Foreskin keratinocyte (primary cell): ENCODE measurements at places on chromosomes 7 and 10. TPM values are rescaled to one million over a fixed set of nuclear protein-coding genes. Genes with fewer than 3 reads are reported as not detected.

The ENKUR gene
- 0.04 and 0.07 TPM in 2 replicates for total RNA-seq

The ZNF727 gene
- 0.25 TPM in 1 of 2 replicates, not detected in the other for total RNA-seq

The NEBL gene
- total RNA-seq = 0.17 and 0.32 TPM in 2 replicates

The ARHGAP22 gene
- total RNA-seq = 5.2 and 7.1 TPM in 2 replicates

The LIPM gene
- 0.11 TPM in 1 of 2 replicates, not detected in the other for total RNA-seq

The UCN3 gene
- total RNA-seq = not detected in 2 replicates

The PDE6C gene
- total RNA-seq = not detected in 2 replicates

The TEX36 gene
- not detected in 2 replicates for total RNA-seq

The CHST3 gene
- total RNA-seq = 23.0 and 23.9 TPM in 2 replicates

The WEE2 gene
- total RNA-seq = not detected in 2 replicates

- DNase-seq = no peak
These were observed 1.0 kb downstream of the ACSL5 start for GRCh38 chr10:112374724-112375541.

- DNase-seq = no peak
These were observed 110.2 kb downstream of the ELAPOR2 start for GRCh38 chr7:86949052-86949778.

GRCh38 chr10:47143072-47143471 lies 156.9 kb upstream of the GDF10 start:
- DNase-seq = no peak

DNA sequence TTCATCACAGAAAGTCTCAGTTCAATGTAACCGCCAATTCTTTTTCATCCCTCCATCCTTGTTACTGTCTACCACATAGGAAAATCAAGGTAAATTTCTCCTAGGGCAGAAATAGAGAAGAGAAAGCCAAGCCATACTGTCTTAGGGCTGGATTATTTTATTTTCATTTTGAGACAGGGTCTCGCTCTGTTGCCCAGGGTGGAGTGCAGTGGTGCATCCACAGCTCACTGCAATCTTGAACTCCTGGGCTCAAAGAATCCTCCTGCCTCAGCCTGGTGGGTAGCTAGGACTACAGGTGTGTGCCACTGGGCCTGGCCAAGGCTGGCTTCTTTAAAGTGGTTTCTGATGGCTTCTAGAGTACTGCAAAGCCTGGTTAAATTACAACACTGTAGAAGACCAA lies 181.7 kb downstream of the SRPK2 start:
- no peak for DNase-seq

- DNase-seq = no peak
These were observed 272.3 kb downstream of the CNTNAP2 start for GRCh38 chr7:146388928-146389327.

DNA sequence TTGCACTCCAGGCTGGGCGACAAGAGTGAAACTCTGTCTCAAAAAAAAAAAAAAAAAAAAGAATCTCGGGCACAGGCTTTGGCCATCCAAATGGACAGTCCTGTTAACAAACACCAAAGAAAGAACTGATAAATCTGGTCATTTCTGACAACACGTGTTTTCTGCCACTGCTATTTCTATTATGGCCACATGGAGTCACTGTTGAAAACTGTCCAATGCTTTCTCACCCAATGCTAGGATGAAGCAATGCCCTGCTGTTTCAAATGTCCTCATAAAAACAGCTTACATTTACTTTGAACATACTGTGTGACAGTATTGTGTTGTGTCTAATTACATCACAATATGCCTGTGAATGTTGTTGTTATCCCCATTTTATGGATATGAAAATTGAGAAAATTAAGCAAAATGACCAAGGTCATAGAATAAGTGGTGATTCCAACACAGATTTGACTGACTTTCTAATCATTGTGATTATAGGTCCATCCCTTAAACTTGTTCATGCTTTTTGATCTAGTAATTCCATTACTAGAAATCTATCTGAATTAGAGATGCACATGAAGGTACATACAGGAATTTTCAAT lies 19.9 kb upstream of the MAP3K8 start:
- DNase-seq = no peak

DNA sequence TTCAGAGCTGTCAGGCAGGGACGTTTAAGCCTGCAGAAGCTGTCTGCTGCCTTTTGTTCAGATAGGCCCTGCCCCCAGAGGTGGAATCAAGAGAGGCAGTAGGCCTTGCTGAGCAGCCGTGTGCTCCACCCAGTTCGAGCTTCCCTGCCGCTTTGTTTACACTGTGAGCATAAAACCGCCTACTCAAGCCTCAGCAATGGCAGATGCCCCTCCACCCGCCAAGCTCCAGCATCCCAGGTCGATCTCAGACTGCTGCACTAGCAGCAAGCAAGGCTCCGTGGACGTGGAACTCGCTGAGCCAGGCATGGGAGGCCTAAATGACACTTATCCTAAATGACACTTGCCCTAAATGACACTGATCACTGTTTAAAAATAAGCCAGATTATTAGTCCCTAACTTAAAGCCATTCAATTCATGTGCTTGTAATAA lies 6.8 kb upstream of the ASB15 start:
- DNase-seq = no peak

DNA sequence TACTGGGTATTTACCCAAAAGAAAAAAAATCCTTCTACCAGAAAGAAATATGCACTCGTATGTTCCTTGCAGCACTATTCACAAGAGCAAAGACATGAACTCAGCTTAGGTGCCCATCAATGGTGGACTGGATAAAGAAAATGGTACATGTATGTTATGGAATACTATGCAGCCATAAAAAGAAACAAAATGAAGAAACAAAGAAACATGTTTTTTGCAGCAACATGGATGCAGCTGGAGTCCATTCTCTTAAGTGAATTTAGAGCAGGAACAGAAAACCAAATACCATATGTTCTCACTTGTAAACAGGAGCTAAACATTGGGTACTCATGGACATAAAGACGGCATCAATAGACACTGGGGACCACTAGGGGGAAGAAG lies 5.5 kb upstream of the GNB2 start:
- DNase-seq = no peak

DNA sequence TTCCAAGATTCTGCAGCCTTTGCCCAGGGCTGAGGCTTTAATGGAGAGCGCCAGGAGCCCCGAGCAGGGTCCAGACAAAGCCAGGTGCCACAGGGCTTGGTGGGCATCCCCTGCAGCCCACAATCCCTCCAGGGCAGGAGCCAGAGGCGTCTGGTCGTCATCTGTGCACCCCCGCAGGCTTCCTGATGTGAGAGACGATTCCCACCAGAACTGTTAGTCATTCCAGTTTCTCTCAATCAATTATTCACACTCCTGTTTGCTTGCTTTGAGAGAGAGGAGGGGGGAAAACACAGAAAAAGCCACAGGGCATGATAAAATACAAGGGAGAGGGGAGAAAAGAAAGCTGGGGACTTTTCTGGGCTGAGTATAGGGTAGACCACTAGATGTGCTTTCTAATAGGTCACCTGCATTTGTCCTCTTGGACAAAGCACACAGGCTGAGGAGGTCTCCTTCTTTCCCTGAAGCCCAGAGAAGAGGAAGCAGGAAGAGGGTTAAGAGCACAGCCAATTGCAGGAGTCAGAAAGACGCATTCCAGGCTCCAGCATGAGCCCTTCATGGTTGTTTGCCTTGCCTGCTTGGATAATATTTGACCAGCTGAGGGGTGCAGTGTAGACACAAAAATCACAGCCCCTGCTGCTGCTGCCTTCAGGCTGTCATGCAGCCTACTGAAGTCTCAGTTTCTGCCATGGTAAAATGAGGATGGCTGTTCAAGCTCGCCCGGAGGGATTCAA lies 194.4 kb downstream of the PLXNA4 start:
- DNase-seq = no peak

DNA sequence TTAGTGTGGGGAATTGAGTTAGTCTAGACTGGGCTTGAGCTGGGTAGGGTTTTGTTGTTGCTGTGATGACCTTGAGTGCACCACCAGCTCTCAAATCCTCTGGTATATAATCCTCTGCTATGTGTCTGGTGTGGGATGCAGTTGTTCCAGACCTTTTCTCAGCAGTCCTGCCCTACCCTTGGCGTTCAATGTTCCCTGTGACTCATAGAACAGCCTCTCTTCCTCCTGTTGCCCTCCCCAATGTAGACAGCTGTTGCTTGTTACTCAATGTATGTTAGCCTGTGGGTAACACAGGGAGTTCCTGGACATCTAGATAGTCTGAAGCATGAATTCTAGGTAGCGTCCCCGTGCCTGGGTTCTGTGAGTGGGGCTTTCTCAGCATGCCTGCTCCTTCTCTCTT lies 19.8 kb downstream of the ACBD7 start:
- DNase-seq = peak; percentile 60

DNA sequence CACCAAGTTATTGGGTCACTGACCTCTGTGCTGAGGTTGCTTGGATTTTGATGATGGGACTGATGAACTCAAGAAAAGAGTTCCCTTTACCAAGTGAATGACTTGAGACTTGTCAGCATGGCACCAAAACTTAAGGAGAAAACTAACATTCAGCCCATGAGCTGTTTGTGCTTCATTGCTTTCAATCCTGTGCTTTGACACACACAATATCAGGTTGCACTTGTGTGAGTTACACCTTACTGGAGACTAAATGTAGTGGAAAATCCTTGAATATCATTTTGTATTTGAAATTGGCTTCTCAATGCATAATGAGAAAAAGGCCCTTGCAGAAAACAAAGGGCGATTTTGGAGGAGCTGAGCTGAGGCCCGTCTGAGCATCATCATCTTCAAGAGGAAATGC lies 2.7 kb downstream of the BAG3 start:
- DNase-seq = no peak

- DNase-seq = no peak
These were observed 129.2 kb downstream of the NEUROD6 start for GRCh38 chr7:31211281-31211680.

GRCh38 chr7:100545360-100546128 lies 6.5 kb downstream of the AGFG2 start:
- peak; percentile 74 for DNase-seq

DNA sequence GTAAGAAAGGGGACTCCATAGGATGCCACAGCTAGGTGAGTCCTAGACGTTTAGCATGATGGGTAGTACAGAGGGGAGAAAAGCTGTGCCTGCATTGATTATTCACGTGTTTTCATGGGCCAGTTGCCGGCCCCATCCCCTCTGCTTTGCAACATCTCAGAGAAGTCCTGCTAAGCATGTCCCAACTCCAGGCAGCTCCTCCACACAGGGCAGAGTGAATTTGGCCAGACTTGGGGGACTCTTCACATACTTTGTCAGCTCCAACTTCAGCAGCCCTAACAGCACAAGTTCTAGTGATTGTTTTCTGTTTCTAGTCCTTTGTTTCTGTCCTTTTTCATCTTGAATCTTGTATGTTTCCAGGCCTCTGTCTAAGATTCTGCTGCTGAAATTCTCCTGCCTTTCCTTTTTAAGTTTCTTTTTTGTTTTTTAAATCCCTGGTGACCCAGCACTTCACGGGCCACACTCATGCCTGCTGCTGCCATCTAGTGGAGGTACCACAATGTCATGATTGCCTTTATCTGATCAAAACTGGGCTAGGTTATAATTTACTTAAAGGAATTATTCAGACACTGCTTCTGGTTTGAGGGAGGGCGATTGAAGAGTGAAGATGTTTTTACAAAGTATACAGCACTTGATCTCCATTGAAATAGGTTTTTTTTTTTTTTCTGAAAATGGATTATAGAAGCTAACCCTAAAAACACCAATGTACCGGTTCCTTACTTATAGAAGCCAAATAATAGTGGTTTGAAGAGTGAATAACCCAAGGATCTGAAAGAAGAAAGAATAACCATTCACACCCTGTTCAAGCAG lies 276.9 kb downstream of the CSTF2T start:
- no peak for DNase-seq

- peak; percentile 38 for DNase-seq
These were observed 249.0 kb downstream of the TNS3 start for GRCh38 chr7:47332681-47333553.

GRCh38 chr7:66429498-66430163 lies 199.1 kb upstream of the KCTD7 start:
- peak; percentile 29 for DNase-seq

DNA sequence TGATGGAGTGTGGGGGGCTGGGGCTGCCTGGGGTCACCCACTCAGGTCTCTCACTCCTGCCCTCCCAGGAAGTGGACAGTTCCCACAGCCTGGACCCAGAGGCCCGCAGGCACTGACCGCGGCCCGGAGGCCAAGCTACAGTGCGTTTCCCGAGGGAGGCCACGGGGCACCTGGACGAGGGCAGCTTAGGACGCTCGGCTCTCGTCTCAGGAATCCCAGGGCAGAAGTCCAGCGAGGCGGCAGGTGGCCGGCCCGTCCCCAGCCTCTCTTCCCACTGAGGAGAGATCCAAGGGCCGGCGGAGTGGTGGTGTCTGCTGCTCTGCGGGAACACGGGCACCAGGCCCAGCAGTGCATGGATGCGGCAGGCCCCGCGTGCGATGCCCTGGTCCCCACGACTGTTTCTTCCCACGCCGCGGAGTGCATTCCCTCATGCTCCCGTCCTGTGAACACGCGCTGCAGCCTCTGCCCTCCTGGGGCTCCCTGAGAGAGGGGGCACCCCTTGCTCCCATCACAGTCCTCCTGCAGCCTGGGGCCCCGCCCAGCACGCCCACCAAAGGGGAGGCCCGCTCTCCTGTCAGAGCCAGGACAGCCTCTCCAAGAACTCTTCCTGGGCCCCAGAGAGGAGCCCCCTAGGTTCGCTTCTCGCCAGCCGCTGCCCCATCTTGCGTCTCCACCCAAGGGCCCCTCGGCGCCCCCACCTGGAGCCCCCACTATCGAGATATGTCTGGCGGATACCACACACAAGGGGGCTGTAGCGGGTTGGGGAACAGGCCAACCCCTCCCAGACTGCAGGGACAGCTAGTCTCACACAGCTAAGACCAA lies 24.3 kb upstream of the GPR146 start:
- no peak for DNase-seq

- DNase-seq = no peak
These were observed 78.6 kb downstream of the FAM53B start for GRCh38 chr10:124665558-124665957.

DNA sequence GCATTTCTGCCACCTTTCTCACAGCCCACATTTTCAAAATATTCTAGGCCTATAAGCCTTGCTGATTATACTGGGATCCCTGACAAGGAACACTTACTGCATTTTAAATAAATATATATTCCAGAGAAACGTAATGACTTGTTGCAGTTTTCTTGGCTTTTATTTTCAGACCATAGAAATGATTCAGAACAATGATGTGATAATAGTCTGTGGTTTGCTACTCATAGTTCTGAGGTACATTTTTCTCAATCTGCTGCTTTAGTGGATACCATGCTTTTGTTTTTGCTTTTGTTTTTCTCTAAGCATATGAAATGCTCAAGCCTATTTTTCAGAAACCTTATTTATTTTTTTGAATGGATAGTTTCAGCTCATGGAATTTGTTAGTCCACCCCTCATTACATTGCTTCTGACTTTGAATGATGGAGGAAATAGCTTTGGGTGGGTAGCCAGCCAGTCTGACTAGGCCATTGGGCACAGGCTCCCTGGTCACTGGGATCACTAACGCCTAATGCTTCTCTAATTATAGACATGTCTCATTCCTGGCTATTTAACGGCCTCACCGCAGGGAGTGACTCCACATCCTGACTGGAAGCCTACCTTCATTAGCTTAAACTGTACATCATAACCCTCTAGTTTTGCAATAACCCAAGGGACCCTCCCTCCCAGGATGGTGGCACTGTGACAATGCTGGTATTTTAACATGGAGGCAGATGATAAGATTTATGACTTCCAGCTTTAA lies 66.1 kb downstream of the MBL2 start:
- no peak for DNase-seq

- no peak for DNase-seq
These were observed 9.0 kb downstream of the MTURN start for GRCh38 chr7:30143748-30144251.

GRCh38 chr10:6755781-6756460 lies 175.8 kb upstream of the PRKCQ start:
- peak; percentile 57 for DNase-seq

- no peak for DNase-seq
These were observed 57.2 kb downstream of the FAM171A1 start for GRCh38 chr10:15313843-15314242.
